Activated CD4-positive, alpha-beta T cell treated with anti-CD3 and anti-CD28 coated beads for 36 hours (primary cell): ENCODE measurements at places on chromosomes 2 and 18.
A peak's percentile ranks its signal among the peaks of the same experiment; 100 is the strongest.

GRCh38 chr2:109213646-109214433 lies 84.8 kb downstream of the SH3RF3 start:
- peak; percentile 73 for DNase-seq

GRCh38 chr2:226994775-226995174 lies 158.9 kb downstream of the RHBDD1 start:
- no peak for DNase-seq

GRCh38 chr2:193845604-193846003 lies 1650.9 kb upstream of the TMEFF2 start:
- DNase-seq: no peak

GRCh38 chr2:108412995-108413710 lies 35.4 kb downstream of the SULT1C4 start:
- DNase-seq: no peak

- DNase-seq: no peak
Observed at GRCh38 chr2:175935289-175936181, 66.5 kb downstream of the LNPK start.

DNA sequence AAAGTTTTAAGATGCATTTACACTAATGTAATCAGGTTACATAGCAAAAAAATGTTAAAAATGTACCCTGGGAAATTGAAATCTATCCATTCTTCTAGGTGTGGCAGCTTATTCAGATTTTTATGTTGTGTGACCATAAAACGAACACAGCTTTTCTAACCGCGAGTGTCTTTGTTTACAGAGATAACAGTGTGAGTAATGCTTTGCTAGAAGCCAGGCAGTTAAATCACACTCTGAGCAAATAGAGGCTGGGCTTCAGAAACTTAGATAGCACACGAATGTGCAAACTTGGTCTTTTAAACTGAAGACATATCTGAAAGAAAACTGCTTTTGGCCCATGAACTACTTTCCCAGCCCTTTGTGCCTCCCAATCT lies 116.1 kb downstream of the SPTBN1 start:
- no peak for DNase-seq

DNA sequence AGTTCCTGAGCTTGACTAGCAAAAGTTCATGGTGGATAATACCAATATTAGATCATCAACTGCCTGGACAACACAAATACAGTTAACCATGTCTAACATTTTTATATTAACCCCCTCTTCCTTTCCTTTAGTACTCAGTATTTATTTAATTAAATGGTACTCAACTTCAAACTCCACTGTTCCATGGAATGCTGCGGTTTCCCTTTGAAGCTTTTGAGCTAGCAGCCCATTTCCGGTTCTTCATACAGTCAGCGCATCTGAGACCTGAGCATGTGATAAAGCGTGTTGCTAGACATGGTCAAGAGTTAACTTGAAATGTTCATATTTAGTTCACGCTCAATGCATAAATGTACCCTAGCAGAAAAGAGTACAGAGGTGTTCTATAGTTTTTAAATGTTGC lies 278.4 kb downstream of the ALPK2 start:
- DNase-seq: no peak
